ENCODE measurements at places on chromosomes 7 and 10. TPM values are rescaled to one million over a fixed set of nuclear protein-coding genes. Genes with fewer than 3 reads are reported as not detected.
A peak's percentile ranks its signal among the peaks of the same experiment; 100 is the strongest.

GRCh38 chr7:137820677-137821420 is 25.9 kb downstream of the DGKI start:
- DNase-seq, result no peak

DNA sequence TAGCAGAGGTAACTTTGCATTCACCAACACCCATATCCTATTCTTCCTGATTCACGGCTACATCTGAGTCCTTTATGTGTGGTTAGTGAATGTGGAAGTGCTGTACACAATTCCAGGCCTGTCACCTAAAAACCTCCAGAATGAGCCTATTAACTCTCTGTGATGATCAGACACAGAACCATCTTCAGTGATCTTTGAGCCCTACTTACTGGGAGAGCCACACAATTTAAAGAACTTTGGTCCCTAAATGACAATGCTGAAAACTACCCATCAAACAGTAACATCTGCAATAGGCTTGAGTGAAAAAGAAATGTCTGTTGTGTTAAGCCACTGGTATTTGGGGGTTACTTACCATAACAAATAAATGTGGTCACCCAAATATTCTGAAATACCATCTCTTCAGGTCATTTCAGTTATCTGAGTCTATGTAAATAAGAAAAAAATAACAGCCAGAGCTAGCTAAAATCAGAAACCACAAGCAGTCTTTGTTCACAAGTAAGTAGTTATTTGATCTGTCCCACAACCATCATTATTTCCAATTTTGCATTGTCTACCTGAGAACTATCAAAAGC is 145.7 kb downstream of the HGF start:
- no peak for DNase-seq

DNA sequence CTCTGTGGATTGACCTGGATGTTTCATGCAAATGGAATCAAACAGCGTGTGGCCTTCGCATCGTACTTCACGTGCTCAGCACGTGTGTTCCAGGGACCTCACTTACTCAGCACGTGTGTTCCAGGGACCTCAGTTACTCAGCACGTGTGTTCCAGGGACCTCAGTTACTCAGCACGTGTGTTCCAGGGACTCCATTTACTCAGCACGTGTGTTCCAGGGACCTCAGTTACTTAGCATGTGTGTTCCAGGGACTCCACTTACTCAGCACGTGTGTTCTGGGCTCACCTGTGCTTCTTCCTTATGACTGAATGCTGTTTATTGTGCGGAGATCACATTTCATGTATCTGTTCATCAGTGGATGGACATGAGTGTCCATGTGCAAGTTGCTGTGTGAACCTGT is 22.0 kb downstream of the INPP5A start:
- no peak for DNase-seq

GRCh38 chr10:11012421-11013295 is 5.0 kb upstream of the CELF2 start:
- no peak for DNase-seq

GRCh38 chr10:79342295-79342761 is 4.9 kb upstream of the PPIF start:
- DNase-seq, result no peak

SHH gene
- not detected for total RNA-seq

DNA sequence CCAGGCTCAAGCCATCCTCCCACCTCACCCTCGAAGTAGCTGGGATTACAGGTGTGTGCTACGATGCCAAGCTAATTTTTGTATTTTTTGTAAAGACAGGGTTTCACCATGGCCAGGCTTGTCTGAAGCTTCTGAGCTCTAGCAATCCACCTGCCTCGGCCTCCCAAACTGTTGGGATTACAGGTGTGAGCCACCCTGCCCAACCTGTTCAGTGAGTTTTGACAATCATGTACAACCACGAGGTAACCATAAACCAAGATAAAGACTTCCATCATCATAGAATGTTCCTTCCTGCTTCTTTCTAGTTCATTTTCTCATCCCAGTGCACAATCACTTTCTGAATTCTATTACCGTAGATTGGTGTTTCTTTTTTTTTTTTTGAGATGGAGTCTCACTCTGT is 30.5 kb upstream of the MKRN1 start:
- no peak for DNase-seq

GRCh38 chr7:77791336-77791735 is 6.9 kb downstream of the TMEM60 start:
- no peak for DNase-seq

GRCh38 chr10:71542478-71542877 is 145.8 kb downstream of the CDH23 start:
- no peak for DNase-seq

MOSPD3 gene
- total RNA-seq, result 12.3 TPM

DNA sequence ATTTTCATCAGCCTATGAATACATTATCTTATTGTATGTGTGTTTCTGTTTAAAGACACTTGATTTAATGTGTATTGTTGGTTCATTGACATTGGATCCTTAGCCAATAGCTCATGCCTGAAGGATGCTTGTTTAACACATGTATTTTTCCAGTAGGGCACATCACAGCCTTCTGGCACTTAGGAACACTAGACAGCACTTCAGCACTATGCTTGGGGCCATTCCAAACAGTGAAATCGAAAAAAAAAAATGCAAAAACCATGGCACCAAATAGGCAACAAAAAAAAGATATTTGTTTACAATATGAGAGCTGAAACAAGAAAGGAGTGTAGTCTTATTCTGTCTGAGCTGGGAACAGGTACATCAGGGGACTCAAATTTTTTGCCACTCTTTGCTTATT is 262.8 kb downstream of the SLC25A13 start:
- no peak for DNase-seq

GIMAP4 gene
- total RNA-seq, result 193 TPM

- DNase-seq, result no peak
Measured at GRCh38 chr10:92850185-92850584, 1.9 kb downstream of the EXOC6 start.

- no peak for DNase-seq
Measured at GRCh38 chr10:23535381-23535780, 96.5 kb downstream of the OTUD1 start.

DNA sequence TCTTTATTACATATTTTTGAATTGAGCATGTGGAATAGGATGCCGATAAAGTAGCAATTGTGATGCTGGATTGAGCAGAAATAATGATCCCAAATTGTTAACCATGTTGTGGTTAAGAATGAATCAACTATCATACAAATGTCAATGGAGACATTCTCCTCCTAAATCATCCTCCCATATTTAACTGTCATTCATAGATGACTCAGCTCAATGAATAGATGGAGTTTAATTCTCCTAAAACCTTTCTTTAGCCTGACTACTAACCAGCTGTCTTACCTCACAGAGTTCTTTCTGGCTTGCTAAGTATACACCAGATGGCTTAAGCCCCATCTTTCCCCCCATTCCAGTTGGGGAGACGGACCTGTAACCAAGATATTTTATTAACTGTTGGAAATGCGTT is 23.4 kb upstream of the NPS start:
- DNase-seq, result no peak

- DNase-seq, result peak; percentile 59
Measured at GRCh38 chr7:138981332-138982203, at the start of gene KIAA1549. Gene KIAA1549 (minus strand): TSS chr7:138981389. CDS start chr7:138981269, 120 bp downstream.

OR2A42 gene
- not detected for total RNA-seq

- DNase-seq, result no peak
Measured at GRCh38 chr7:26480156-26480555, 188.5 kb downstream of the SNX10 start.

DNA sequence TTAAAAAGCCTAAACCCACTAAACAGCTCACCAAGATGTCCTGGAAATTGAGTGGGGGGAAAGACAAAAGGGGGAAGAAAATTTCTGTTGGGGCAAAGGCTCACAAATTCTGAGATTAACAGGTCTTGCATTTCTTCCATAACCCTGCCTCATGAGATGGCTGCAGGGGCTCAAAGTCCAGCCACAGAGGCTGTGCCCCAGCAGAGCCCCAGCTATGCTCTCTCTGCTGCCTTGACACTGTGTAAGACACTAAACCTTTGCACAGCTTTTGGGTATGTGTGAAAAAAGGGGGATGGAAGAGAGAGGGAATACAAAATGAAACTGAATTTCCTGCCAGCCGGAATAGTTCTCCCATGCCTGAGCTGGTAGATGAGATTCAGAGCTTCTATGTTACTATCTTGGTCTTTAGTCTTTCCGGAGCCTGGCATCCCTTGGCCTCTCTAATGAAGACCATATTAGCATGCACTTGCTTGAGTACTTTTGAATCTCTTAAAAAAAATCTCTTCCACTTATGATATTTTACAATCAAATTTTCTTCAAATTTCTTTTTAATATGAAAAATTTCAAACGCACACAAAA is 240.0 kb upstream of the IMMP2L start:
- DNase-seq, result no peak

DNA sequence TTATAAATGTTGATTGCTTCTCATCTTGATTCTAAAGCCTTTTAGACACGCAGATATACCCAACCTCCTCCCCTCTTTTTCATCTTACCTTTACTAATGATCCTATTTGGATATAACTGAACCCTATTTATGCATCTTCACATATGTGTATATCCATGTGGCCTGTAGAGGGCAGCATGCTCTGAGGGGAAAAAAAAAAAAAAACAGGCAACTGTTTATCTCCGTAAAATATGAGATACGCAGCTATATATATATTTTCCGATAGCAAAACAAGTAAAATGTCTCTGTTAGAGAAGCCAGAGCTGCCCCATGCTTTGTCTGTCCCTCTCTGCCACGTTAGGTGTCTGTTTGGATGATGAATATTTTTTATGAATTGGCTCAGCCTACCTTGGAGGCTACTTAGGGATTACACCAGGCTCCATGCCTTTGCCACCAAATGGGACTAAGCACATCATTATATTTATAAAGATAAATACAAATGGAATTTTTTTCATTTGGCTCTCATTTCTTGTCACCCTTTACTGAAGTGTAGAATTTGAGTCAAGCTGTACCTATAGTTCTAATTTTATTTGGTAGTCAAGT is 174.8 kb upstream of the FZD1 start:
- DNase-seq, result peak; percentile 11

ATOH7 gene
- not detected for total RNA-seq

GRCh38 chr10:75865413-75866299 is 434.2 kb downstream of the LRMDA start:
- no peak for DNase-seq

CHPF2 gene
- 21.0 TPM for total RNA-seq

FEZF1 gene
- not detected for total RNA-seq

- no peak for DNase-seq
Measured at GRCh38 chr7:47651355-47652317, 69.7 kb upstream of the TNS3 start.

DNA sequence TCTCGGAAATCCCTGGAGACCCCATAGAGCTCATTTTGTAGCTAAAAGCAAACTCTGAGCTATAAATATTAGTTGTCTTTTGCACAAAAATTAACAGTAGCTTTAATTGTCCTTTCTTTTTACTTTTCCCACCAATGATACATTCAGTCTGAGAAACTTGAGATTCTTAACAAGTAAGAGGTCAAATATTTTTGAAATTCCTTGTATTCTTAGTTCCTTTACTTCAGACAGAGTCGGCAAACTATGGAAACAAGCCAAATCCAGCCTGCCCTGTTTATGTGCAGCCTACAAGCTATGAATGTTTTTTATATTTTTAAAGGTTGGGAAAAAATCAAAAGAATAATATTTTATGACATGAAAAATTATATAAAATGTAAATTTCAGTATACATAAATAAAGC is 146.6 kb downstream of the CTNNA3 start:
- no peak for DNase-seq

ADAM12 gene
- not detected for total RNA-seq

DNA sequence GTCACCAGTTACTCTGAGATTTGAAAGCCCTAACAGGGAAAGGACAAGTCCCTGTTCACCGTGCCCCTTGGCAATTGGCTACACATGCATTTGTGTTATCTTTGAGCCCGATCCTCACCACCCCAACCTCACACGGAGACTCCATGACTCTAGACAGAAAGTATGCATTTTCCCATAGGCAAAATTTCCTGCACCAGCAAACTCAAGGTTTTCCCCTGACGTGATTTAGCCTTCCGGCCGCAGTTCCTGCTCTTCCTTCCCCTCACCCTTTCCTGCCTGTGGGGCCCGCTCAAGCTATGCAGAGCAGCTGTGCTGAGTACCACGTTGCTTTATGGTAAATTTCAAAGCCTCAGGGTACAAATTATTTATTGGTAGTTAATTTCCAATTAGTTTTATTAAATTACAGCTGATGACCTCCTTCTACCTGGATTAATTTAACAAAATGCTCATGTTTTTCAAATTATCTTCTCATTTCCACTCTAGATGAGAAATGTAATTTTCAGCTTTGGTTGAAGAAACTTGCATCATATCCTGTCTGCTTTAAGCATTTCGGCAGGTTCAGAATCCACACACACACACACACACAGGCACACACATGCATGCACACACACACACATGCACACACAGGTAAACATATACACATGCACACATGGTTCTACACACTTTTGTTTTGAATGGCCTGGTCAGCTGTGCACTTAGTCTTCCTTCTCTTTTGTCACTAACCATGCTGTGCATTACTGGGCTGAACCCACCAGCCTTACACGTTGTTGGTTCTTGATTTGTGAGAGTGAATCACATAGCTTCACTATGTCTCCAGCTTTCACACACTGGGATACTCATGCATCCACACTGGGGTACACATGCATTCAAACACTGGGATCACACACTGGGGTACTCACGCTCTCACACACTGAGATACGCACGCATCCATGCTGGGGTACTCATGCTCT is 283.1 kb upstream of the PITRM1 start:
- peak; percentile 59 for DNase-seq

GRCh38 chr10:35927990-35928488 is 285.9 kb upstream of the FZD8 start:
- DNase-seq, result no peak
